ENCODE measurements at places on chromosomes 5 and 9.

- peak; percentile 61 for DNase-seq
Observed at GRCh38 chr9:113808391-113809358, 67.4 kb upstream of the ZNF618 start.

GRCh38 chr5:87182649-87183048 is 85.0 kb upstream of the RASA1 start:
- no peak for DNase-seq

GRCh38 chr5:17227868-17228267 is 10.4 kb downstream of the BASP1 start:
- no peak for DNase-seq

- no peak for DNase-seq
Observed at GRCh38 chr9:106110483-106110882, 416.1 kb downstream of the TMEM38B start.

GRCh38 chr9:97864396-97864795 is 11.4 kb downstream of the FOXE1 start:
- no peak for DNase-seq

DNA sequence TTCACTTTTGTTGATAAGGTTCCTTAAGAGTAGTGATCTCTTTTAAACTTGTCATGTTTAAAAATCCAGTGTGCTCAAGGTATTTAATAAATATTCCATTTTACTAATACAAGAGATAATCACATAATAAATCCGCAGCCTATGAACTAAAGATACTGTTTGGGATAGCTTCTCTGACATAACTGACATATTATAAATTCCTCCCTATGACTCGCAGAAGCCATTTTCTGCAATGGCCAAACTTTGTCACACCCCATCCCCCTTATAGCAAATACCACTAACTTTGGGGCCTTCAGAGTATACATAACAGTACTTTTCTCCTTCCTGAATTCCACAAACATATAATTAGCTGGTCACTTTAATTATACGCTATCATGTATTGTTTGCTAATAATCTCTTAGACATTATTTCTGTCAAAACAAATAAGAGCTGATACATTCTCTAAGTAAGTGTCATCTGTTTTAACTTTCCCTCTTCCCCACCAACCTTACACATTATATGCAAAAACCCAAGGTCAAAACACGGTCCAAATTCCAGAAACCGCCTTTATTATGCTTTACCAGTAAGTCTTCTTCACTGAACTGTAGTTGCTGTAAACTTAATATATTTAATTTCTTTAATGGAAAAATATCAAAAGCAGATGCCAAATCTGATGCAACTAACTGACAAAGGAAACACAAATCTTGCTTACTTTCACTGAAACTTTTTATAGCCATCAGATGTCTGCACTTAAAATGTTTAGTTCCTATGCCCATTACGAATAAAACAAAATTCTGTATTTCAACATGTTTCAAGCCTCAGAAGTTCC is 971 bp downstream of the TMEM267 start:
- DNase-seq = no peak

DNA sequence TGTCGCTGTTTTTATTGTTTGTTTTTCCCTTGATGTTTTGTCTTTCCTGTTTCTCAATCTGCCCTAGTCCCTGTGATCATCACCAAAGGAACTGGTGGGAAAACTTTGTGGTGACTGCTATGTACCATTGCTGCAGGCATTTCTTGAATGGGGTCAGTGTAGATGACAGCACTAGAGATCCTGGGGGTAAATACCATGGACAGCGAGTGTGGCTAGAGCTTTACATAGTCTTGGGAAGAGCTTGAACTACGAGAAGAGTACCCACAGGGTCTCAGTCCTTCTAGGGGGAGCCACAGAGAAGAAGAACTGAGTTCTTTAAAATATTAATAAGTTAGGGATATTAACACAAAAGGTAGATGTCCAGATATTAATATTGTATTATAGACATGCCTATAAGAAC is 138.8 kb downstream of the PAM start:
- no peak for DNase-seq

DNA sequence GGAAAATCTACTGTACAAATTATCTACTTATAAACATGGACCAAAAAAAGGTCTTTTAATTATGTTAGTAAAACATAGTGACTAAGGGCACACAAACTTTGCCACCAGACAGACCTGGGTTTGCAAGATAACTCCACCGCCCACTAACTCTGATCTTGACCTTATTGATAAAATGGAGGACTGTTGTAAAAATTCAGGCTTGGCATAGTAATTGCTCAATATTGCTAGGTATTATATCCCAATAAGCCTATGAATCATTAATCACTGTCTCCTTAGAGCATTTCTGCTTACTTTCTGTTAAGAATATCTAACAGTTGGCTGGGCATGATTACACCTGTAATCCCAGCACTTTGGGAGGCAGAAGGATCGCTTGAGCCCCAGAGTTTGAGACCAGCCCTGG is 3.8 kb downstream of the C9orf40 start:
- no peak for DNase-seq

DNA sequence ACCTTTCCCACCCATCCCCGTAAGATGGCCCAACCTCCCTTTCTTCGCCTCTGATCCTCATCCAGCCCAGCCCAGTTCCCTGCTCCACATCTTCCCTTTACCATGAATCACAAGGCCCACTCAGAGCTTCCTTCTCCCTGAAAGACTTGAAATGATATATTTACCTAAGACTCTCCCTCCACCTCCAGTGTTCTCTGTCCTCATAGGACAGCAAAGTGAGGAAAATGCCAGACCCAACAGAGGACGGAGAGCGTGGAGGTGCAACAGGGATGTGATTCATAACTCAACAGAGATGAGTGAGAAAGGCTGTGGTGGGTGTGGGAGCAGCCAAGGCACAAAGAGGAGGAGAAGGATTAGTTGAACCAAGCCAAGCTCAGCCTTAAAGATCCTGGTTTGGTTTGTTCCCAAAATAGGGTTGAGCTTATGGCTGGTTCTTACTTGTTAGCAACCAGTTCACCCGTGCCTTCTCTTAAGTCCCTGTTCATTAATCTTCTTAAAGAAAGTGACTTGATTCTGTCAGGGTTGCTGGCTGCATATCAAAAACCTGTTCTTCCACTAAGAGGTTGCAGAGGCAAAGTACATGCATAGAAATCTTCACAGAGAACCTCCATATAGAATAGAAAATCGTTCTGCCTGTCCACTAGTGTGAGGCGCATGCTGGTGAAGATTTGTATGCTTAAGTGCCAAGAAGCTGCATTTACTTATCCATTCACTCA is 183.2 kb downstream of the ACTL7B start:
- DNase-seq = peak; percentile 47

GRCh38 chr5:130978475-130978874 is 186.6 kb downstream of the HINT1 start:
- DNase-seq = peak; percentile 90

DNA sequence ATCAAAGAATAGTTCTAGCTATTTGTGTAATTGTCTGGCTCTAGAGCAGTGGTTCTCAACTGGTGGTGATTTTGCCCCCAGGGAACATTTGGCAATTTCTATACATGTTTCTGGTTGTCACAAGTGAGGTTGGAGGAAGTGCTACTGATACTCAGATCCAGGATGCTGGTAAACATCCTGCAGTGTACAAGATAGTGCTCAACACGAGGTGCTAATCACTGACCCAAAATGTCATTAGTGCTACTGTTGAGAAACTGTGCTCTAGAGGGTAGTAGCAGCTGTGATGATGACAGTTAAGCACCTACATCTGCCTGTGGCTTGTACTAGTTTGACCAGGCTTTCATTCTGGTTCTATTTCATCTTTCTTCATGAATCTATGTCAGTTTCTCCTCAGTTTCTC is 22.1 kb downstream of the LRRC19 start:
- no peak for DNase-seq

GRCh38 chr5:35803191-35803651 is 53.5 kb upstream of the IL7R start:
- peak; percentile 20 for DNase-seq

DNA sequence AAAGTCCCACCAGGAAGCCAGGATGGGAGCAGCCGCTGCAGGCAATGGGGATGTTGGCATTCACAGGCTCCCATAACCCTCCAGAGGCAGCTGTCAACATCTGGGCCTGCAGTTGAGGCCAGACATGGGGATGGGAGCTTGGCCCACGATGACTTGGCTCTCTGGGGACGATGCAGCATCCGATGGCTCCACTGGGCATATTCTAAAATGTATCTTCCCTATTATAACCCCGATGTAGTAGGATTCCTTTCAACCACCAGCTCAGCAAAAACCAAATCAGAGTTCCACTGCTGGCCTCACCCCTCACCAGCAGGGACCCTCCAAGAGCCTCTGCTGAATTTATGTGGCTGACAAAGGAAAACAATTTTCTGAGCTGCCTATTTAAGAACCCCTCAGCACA is 7.1 kb downstream of the SPRY4 start:
- DNase-seq = no peak

DNA sequence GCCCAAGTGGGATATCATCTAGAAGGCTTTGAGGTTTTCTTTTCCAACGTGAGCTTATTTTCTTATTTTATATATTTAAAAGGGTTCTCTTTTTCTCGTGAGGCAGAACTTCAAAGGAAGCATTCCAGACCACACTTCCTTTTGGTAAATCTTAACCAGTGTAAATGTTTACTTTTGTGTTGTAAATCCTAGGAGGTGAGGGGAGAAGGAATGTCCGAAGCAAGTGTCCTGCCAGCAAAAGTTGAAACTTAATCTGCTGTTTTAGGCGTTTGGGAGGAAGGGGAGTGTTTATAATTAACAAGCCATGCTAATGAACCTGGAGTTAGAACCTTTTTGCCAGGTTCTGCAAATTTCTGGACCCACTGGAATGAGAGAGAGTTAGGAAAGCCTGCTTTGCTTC is 37.9 kb downstream of the WWC1 start:
- no peak for DNase-seq

- peak; percentile 39 for DNase-seq
Observed at GRCh38 chr5:29089591-29090130, 2051.3 kb upstream of the CDH9 start.

DNA sequence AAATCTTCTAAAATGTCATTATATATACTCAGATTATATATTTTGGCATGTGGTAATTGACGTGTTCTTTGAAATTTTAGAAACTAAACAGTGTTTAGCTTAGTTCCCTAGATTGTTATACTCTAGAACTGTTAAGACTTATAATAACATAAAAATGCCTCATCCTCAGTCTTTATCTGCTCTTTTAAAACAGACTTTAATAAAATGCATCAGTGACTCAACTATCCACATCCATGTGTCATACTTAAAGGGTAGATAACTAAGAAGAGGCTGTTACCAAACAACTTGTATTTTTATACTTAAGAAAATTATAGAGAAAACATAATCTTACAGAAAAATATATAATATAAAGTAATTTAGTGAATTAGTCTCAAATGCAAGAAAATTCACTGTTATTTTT is 15.2 kb downstream of the NFIL3 start:
- DNase-seq = peak; percentile 16

GRCh38 chr9:81513059-81513458 is 176.3 kb downstream of the TLE1 start:
- no peak for DNase-seq

DNA sequence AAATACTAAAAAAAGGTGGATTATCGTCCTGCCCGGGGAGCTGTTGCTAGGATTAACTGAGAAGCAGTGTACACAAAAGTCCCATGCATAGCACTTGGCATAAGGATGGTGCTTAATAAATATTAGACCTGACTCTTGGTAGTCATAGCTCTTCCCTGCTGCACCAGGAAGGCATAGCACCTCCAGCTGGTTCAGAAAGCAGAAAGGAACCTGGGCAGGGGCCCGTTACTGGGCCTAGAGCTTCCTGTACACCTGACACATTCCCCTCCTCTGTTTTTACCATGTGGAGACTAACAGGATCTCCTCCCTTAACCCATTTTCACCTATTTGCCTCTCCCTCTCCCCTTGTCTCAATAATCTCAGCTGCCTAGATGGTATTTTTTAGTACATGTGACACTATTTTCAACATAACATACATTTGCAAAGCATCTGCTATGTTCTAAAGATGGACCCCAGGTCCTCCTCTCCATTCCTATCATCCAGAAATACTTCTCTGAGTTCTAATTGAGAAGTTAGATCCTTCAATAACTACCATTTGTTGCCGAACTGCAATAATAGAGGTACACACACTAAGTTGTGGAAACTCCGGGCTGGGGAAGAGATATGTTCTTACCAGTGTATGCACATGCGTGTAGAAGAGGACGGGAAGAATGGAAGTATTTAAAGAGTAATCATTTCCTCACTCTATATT is 3.2 kb upstream of the ANP32B start:
- DNase-seq = no peak

DNA sequence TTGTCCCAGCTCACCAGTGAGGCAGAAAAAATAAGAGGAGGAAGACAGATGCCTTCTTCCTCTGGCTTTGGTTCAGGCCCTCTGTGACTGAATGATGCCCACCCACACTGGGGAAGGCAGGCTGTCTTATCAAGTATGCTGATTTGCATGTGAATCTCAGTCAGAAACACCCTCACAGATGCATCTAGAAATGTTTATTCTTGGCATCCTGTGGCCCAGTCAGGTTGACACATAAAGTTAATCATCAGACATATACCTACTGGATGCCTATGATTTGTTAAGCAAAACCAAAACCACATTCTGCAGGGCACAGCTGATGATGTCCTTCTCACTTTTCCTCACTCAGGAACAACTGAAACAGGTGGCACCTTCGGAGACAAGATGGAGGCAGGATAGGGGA is 243.4 kb upstream of the KCNN2 start:
- no peak for DNase-seq

DNA sequence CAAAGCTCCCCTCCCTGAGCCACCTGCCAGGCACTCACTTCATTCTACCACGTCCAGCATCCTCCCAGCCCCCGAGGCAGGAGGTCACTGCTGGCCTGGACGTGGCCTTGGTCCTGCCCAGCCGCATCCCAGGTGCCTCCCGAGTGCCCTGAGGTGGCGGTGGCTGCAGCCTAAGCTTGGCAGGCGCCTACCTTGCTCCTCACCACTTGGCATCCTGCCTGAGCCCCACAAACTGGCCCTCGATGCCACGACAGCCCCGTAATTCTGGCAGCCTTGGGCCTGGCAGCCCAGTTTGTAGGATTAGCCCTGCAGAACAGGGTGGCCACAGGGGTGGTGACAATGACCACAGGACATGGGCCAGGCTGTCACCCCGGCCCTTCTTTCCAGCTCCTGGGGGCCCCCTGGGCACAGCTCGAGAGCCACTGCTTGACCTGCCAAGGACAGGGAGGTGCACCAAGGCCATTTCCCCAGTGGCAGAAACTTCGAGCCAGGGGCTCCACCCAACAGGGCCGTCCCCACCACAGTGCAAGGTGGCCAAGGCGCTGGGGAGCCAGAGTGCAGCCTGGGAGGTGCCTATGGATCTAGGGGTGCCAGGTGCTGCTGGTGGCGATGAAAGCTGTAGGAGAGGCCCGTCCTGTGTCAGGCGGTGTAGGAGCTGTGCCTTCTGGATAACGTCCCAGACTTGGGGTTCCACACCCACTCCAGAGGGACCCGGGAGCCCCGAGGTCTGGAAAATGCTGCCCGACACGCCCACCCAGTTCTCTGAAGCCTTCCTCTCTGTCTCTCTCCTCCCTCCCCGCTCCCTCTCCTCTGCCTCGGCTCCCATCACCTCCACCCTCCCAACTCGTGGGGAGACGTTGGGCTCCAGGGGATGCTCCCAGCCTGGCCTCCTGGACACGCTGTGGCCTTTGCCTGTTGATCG is 18.4 kb downstream of the NKD2 start:
- no peak for DNase-seq

- no peak for DNase-seq
Observed at GRCh38 chr9:24817756-24818155, 272.1 kb upstream of the IZUMO3 start.

GRCh38 chr9:105291422-105291859 is 47.0 kb downstream of the SLC44A1 start:
- no peak for DNase-seq

GRCh38 chr5:58207076-58207475 is 252.8 kb downstream of the PLK2 start:
- no peak for DNase-seq

- no peak for DNase-seq
Observed at GRCh38 chr5:147788023-147788422, 5.5 kb upstream of the JAKMIP2 start.

Data from NCI-H226 (cell line).